ENCODE measurements at places on chromosomes 16 and 17.

GRCh38 chr16:64791756-64792155 is 330.1 kb downstream of the CDH11 start:
- no peak for DNase-seq

DNA sequence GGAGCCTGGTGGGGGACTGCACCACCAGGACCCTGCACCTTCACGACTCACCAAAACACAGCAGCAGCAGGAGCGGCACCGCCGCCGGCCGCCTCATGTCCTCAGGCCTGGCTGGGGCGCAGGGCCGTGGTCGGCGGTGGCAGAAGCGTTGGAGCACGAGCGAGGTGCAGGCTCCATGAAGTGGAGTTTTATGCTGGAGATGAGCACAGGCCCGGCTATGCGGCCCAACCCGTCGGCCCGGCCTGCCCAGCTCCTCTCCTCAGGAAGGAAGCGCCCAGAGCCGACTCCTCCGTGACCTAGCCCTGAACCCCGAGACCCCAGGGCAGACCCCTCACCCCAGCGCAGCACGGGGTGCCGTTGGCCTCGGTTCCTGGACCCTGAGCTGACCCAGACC is at the start of gene PRSS27:
TSS of gene PRSS27 (minus strand) at position 161 of the 394 bp plus-strand sequence. CDS start at position 97, 64 bp downstream.
- DNase-seq, result no peak

DNA sequence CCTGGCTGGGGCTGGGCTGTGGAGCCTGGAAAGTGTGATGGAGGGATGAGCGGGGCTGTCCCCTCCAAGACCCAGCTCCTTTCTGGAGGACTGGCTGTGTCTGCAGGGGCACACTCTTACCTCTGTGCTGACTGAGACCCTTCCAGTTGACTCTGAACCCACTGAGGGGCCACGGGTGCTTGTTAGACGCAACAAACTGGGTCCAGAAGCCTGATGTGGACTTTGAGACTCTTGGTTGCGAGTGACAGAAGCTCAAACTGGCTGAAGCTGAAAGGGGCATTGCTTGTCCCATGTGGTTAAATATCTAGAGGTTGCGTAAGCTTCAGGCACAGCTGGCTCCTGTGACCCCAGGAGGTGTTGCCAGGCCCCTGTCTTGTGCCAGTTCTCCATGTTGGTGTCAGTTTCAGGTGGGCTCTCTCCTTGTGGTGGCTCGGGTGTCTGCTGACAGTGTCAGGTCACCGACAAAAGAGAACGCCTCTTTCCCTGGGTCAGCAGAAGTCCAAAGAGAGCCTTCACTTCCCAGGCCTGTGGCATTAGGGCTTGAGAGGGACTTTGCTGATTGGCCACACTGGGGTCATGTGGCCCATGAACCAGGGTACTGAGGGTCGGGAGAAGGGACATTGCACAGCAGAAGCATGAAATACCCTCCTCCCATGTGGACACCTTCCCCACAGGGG is 16.7 kb downstream of the ADCY7 start:
- DNase-seq, result no peak

GRCh38 chr17:44191941-44192496 is 5.2 kb downstream of the TMUB2 start:
- no peak for DNase-seq

DNA sequence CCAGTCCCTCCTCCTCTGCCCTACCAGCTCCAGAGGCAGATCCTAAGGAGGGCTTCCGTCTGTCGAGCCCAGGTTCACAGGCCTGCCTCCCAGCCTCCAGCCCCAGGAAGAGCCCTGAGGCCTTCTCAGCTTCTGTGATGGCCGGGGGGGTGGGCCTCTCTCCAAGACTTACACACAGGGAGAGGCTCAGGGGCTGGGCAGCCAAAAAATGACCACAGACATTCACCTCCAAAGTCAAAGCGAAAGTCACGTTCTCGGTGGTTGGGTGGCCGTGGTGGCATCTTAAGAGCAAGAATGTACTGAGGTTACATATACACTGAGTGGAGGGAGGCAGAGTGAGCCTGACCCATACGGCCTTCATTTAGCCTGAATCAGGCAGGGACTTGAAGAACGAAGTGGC is 119.1 kb downstream of the CCDC182 start:
- DNase-seq, result no peak

GRCh38 chr16:70808371-70808770 is 7.4 kb upstream of the VAC14 start:
- no peak for DNase-seq

DNA sequence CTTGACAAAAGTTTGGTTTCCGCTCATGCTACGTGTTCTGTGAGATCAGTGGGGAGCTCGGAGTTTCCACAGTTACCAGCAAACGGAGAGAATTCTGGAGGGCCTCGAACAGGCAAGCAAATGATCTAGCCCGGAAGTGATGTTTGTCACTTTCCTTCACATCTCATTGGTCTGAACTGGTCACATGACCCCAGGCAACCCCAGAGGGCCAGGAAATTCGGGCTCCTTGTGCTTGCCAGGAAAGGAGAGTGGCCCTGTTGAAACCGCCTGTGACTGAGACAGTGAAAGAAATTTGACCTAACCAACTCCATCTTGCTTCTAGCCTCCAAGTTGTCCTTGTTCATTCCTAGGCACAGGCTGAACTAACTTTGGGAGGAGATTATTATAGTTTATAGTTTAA is 23.0 kb downstream of the SPPL2C start:
- DNase-seq, result no peak

- no peak for DNase-seq
Measured at GRCh38 chr17:21034340-21035235, 8.2 kb downstream of the USP22 start.

All from neural crest cell (in vitro differentiated cells).